ENCODE measurements at places on chromosomes 12 and 14.

DNA sequence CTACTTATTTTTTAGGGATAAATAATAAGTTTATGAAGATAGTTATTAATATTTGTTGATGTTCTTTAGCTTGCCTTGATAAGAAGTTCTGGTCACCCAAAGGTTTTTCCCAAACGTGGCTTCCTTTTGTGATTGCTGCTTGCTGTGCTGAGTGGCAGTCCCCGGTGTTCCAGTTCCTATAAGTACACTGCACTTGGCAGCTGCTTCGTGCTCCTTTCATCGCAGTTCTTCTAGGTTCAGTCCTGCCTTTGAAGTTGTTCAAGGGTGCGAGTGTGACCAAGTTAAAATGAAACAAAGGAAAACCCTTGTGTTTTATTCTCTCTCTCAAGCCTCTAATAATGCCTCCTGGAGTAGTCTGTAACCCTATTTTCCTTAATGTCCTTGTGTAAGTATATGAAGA is 128.5 kb upstream of the ATF1 start:
- no peak for DNase-seq

DNA sequence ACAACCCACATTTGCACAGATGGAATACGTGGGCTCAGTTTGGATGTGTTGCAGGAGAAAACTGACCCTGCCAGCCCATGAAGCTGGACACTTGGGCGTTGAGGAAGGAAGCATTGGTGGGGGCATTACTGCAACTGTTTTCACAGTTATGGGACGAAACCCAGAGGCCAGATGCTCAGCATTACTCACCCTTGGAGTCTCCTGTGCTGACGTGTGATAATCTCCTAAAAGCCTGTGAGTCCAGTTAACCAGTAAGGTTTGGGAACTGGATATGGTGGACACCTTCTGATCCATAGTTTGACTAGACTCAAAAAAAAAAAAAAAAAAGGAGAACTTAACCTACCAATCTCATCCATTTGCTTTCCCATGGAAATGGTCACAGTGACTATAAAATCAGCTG is 52.8 kb upstream of the EGLN3 start:
- no peak for DNase-seq

- no peak for DNase-seq
Observed at GRCh38 chr12:10171973-10172728, at the start of gene OLR1. Gene OLR1 (minus strand): TSS chr12:10172132. CDS start chr12:10172077, 55 bp downstream.

DNA sequence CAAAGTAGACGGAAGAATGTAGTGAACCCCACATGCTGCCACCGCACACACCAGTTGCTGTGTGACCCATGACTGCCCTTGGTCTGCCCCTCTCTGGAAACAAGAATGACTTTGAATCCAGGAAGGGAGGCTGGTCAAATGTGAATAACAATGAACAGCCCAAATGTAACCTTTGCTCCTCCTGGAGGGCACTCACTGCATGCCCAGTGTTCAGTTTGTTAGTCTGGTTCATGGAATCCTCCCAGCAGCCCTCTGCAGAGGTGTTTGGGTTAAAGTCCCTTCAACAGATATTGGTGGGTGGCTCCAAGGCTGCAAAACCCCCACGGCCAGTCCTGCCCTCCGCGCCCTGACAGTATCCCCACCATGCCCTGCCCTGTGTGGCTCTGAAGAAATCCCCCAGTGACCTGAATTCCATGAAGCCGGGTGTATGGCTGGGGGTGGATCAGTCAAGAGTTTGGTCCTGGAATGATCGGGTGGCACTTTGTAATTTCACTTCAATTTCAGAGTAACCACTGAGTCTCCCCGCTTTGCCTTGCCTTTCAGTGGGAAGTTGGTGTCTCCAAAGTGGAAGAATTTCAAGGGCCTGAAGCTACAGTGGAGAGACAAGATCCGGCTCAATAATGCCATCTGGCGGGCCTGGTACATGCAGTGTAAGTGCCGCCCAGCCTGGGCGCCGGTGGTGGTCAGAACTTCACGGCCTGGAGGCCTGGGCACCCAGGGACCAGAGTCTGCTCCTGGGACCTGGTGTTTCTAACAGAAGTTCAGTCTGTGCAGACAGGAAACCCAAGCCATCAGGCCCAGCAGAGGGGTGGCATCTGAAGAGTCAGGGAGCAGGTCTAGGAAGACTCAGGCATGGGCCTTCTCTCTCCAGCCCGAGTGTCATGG is 47.1 kb downstream of the IL31 start:
- DNase-seq: no peak

DNA sequence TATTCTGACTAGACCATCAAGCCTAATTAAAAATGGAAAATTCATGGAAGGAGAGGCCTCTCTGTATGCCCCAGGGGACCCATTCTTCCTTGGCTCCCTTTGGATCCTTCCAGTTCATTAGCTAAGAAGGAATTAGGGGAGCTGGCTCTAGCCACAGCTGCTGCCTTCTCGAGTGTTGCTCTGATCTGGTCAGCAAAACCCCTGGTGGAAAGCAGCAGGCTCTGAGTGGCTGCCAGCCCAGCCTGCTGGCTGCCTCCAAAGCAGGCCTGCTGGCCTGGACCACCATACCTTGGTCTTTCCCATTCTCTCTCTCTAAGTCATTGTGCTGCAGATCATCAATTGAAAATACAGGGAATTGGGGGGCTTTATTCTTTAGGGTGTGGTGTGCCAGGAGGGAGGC is 29.0 kb upstream of the AKAP6 start:
- no peak for DNase-seq

GRCh38 chr12:55685671-55686070 is 22.0 kb downstream of the ITGA7 start:
- no peak for DNase-seq

DNA sequence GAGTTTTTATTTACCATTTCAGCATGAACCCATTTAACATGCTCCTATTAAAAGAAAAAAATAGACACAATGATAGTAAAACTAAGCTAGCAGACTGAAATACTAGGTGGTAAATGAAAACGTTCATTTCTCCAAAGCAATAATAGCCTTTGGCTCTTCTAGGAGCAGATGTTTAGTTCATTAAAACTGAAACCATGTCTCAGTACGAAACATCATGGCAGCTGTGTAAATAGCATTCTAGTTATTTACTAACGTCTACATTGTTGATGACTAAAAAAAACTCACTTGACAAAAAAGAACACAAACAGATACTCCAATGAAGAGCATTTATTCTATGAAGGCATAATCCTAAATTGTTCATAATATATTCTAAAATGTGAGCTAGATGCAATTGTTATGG is 17.9 kb downstream of the RECQL start:
- DNase-seq: no peak

DNA sequence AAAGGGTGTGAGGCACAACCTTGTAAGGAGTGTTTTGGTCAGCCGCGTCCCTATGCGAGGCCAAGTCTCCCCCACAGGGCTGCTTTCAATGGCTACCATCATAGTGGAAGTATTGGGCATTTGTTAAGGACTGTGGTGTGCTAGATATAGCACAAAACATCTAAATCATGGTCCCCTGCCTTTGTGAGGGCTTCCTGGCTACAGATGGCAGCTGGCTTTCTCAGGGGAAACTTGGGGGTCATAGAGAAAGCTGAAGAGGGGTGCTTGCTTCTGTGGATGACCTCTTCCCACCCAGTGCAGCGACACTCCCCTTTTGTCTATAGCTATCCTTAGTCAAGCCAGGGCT is 315.8 kb downstream of the ZFP36L1 start:
- DNase-seq: no peak

DNA sequence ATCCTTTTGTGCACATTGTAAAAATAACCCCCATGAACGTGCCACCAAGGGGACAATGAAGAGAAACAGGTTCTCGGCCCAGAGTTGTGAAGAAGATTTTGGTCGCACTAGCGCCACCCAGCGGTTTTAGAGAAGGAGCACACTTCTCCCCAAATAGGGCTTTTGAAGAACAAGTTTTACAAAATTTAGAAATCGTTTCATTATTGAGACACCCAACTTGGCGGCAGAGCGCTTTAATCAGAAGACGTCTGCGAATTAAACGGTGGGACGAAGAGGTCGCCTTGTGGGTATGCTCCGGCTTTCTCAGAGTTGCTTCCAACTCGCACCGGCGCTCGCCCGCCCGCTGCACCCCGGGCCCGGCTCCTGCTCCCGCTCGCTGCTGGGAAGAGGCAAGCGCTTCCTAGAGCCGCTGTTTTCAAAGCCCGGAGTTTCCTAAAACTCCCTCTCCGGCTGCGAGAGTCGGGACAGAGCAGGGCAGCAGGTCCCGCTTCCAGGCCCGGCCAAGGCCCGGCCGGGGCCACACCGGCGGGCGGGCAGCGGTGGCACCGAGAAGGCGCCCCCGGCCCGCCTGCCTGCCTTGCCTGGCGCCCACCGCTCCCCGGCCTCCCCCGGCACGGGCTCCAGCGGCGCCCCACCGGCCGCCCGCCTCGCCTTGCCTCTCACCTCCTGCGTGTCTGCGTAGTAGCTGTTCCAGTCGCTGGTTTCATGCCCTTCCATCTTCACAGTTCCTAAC is 645 bp downstream of the FOXA1 start:
- peak; percentile 67 for DNase-seq

DNA sequence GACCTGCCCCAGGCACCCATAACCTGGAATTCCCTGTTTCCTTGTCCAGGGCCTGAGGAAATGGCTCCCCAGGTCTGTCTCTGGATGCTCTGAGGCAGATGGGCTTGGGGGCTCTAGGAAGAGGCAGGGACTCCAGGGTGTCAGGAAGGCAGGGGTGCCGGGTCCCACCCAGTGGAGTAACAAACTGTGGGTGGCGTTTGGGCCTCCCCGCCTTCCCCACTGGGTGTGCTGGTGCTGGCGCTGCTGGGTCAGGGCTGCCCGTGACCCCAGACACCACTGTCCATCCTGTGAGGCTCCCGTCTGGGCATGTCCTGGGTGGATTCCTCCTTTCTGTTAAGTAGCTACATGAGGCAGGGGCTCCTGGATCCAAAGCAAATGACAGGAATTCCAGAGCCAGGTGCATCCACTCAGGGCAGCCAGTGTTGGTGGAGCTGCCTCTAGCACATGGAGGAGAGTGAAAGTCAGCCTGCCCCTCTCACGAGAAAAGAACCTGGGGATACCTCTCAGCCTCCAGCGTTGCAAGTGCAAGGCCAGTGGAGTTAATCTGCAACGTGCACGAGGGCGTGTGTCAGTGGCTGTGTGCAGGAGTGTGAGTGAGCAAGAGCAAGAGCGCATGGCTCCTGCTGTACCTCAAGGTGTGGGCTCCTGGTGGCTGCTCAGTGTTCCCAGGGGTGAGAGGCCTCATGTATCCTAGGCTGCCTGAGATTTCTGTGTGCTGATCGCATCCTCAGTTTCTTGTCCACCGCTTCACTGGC is 403.1 kb downstream of the TMEM121 start:
- no peak for DNase-seq

DNA sequence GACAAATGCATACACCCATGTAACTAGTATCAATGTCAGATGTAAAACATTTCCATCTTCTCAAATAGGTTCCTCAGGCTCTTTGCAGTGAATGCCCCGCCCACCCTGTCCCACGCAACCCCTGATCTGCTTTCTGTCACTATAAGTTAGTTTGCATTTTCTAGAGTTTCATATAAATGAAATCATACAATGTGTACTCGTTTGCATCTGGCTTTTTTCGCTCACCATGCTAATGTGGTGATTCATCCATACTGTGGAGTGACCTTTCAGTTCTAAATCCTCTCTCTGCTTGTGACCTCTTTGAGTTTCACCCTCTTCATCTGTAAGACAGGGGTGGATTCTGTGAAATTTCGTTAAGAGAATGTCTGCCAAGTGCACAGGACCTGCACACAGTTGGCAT is 30.6 kb upstream of the MSI1 start:
- DNase-seq: peak; percentile 21

- no peak for DNase-seq
Observed at GRCh38 chr12:132610866-132611602, 652 bp upstream of the LRCOL1 start.

- DNase-seq: no peak
Observed at GRCh38 chr14:100620255-100621100, 33.3 kb upstream of the BEGAIN start.

DNA sequence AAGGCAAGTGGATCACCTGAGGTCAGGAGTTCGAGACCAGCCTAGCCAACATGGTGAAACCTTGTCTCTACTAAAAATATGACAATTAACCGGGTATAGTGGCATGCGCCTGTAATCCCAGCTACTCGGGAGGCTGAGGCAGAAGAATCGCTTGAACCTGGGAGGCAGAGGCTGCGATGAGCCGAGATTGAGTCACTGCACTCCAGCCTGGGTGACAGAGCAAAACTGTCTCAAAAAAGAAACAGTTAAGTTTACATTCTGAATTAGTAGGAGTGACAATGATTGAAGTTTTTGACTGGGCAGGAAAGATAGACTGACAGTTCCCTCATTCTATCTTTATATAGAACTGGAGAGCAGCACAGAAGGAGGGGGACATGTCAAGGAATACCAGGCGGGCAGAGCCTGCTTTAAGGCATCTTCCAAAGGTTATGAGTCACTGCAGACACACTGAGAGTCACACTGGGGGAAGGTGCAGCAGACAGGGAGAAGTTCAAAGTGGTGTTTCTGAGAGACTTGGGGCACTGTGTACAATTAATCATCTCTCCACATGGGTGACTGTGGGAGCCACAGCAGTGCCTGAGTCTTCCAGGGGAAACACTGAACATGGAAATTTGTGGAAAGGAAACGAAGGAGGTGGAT is 42.8 kb upstream of the RNASE3 start:
- peak; percentile 35 for DNase-seq

DNA sequence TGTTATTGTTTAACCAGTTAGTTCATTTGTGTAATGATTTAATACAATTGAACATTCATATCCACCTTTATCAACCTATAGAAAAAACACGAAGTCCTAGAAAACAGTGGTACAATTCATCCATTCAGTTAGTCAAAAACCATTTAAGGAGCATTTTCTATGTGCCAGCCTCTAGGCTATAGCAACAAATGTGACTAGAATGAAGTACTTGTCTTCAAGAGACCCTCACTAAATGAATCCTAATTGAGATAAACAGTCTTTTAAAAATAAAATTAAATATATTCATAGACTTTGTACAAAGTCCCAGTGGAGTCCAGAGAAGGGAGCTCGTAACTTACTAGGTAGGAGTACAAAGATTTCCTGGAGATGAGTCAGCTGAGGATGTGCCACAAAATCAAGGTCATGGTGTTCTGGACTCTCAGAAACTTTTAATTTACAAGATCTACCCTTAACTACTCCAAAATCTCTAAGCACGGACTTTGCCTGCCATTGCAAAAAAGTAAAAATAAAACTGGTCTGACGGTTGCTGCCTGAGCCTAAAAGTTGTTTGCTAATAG is 430.7 kb upstream of the DCN start:
- DNase-seq: no peak

DNA sequence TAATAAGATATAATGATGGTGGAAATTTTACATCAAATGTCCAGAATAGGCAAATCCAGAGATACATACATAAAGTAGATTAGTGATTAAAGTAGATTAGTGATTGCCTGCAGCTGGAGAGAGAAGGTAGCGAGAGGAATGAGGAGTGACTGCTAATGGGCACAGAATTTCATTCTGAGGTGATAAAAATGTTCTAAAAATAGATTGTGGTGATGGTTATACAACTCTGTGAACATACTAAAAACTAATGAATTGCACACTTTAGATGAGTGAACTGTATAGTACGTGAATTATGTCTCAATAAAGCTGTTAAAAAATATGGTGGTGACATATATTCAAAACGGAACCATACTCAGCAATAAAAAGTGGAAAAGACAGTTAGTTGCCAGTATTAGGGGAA is 41.7 kb downstream of the PPP2R5E start:
- DNase-seq: peak; percentile 8
